ENCODE measurements at places on chromosomes 12 and 14.

DNA sequence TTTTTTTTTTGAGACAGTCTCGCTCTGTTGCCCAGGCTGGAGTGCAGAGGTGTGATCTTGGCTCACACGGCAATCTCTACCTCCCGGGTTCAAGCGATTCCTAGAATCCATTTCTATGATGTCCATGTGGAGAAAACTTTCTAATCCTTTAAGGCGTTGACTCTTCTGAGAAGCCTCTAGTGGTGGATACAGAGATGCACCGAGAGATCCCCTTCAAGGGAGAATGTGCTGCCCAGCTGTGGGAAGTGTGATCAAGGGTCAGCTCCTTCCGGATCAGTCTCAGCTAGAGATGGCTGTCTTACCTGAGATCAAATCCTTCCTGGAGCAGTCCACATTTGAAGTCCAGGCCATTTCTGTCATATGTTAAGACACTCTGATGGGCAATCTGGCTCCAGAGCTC, 92.7 kb upstream of the HECTD1 start:
- DNase-seq: no peak

GRCh38 chr12:12272869-12273268, 6.0 kb upstream of the LRP6 start:
- peak; percentile 41 for DNase-seq

- no peak for DNase-seq
Measured at GRCh38 chr12:85572956-85573355, 263.3 kb downstream of the RASSF9 start.

DNA sequence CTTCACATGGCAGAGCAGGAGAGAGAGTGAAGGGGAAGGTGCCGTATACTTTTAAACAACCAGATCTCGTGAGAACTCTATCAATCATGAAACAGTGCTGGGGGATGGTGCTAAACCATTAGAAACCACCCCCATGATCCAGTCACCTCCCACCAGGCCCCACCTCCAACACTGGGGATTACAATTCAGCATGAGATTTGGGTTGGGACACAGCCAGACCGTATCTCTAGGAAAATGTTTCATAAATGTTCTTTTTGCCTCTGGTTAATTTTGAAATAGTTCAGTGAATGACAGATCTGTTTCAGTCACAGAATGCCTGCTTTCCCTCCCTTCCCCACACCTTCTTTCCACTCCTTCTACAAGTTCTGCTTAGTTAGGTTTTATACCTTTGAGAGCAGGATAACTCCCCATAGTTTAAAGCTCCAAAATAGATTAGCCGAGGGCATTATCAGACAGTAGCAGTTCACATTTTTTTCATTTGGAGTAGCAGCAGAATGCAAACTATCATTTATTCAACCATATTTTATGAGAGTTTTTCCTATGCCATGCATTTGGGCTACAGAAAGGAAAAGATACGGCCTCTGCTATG, 27.1 kb downstream of the PELI2 start:
- DNase-seq: peak; percentile 76

- DNase-seq: no peak
Measured at GRCh38 chr14:64604001-64604400, 54.2 kb downstream of the PPP1R36 start.

DNA sequence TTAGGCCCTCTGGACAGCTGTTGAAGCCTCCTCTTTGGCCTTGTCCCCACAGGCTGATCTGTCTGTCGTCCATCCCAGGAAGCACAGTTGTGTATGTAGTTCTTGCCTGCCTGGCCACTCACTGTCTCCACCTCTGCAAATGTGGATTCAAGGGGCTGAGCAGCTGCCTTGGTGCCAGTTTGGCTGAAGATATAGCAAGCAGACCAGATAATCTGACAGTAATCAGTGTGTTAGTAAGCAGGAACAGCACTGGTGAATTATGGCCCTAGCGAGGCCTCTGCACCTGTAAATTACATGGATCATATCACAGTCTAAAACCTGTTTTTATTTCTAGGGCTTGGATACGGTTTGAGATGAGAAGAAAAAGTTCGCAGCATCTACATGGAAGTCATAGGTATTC, 282.5 kb upstream of the NOS1 start:
- DNase-seq: no peak

- DNase-seq: peak; percentile 61
Measured at GRCh38 chr12:103809154-103809553, 31.9 kb downstream of the NT5DC3 start.

- no peak for DNase-seq
Measured at GRCh38 chr12:132178801-132179401, 34.6 kb downstream of the NOC4L start.

DNA sequence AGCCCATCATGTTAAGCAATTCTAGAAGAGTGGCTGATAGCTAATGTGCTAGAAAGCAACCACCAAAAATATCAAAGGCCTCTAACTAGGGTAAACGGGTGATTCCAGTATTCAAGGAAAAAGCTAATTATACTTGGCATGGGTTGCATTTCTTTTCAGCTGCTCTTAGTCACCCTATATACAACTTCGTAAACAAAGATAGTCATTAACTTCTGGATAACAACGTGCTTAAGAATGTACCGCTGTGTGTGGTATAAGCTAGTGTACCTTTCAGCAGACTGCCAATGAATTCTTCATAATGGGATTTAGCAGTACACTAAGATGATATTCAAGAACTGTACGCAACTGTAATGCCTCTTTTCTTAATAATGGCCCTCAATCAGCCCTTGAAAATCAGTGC, 42.2 kb upstream of the SLC6A13 start:
- DNase-seq: peak; percentile 32

- no peak for DNase-seq
Measured at GRCh38 chr12:26514364-26514763, 318.6 kb downstream of the ITPR2 start.

DNA sequence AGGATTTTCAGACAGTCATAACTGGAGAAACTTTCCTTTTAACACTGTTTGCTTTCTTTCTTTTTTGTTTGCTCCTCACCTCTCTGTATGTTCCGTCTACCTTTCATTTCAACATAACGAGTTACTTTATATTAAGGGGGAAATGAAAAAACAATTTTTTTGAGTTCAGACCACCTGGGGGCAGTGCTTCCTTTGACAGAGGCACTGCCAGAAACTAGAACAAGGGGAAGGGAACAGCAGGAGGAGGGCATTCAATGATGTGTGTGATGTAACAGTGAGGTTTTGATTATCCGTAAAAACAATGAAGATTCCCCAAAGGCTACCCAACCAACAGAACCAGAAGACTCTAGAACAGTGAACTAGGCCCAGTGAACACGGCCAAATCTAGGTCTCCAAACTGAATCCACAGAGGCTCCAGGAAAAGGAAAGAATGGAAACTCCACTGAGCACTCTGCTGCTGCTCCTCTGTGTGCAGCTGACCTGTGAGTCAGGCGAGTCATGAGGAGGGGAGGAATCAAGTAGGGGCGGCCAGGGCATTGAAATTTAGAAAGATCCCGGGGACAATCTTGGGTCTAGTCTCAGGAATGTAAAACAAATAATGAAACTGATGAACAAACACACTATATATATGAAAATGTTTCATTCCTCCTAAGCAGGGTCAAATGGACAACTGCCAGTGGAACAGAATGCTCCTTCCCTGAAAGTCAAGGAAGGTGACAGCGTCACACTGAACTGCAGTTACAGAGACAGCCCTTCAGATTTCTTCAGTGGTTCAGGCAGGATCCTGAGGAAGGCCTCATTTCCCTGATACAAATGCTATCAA, 323.5 kb downstream of the DAD1 start:
- no peak for DNase-seq

GRCh38 chr14:72000907-72001306, 68.7 kb downstream of the RGS6 start:
- DNase-seq: no peak

GRCh38 chr12:81992461-81992860, 233.3 kb upstream of the PPFIA2 start:
- DNase-seq: no peak

GRCh38 chr12:116657921-116658495, 79.9 kb downstream of the SPRING1 start:
- no peak for DNase-seq

GRCh38 chr12:50355365-50355764, 41.0 kb downstream of the FAM186A start:
- DNase-seq: no peak

DNA sequence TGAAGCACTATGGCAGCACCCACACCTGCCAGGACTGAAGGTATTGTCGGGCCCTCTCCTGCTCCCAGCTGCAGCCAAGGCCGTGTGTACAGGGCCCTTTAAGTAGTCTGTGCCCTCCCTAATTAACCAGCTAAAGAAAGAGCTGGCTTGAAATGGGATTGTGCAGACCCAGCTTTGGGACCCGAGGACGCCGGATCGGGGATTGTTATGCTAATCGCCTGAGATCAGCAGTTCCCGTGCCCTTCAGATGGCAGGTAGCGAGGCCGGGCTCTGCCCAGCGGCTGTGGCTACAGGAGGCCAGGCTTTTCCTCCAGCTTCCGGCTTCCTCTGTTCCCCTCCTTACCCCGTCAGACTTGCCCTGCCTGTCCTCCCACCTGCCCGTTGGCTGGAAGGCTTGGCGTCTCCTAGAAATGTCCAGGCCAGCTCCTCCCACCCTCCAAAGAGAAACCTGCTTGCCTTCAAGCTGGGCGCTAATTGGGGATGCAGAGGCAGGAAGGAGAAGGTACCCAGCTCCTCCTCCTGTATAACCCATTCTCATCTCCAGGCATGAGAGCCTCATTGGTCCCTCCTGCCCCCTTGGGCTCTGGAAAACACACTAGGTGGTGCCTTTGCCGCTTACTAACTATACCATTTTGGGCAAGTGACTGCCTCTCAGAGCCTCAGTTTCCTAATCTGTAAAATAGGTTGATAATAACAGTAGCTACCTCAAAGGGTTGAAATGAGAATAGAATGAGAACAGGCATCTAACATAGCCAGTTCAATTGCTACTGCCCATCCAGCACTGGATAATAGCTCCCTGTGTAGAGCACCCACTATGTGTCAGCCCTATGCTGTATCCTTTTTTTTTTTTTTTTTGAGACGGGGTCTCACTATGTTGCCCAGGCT, 25.8 kb upstream of the MSI1 start:
- no peak for DNase-seq

GRCh38 chr14:95233702-95234241, 76.4 kb upstream of the DICER1 start:
- DNase-seq: no peak
